Activated naive CD8-positive, alpha-beta T cell treated with anti-CD3 and anti-CD28 coated beads, Interleukin-2, amount 10 ng/mL, durations not matched to agents 7 days and 5 days (primary cell): ENCODE measurements at places on chromosomes 5 and 9.

- no peak for DNase-seq
Measured at GRCh38 chr9:35905912-35906679, at the start of gene HRCT1. TSS of gene HRCT1 (plus strand) at chr9:35906202. CDS start at chr9:35906288, 86 bp downstream.

- no peak for DNase-seq
Measured at GRCh38 chr9:76218886-76219445, 175.3 kb downstream of the RFK start.

DNA sequence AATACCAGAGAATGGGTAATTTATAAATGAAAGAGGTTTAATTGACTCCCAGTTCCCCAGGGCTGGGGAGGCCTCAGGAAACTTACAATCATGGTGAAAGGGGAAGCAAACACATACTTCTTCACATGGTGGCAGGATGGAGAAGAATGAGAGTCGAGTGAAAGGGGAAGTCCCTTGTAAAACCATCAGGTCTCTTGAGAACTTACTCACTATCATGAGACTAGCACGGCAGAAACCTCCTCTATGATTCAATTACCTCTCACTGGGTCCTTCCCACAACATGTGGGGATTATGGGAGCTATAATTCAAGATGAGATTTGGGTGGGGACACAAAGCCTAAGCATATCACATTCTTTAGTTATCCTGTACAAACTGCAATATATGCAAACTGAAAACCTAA is 609.4 kb downstream of the MTRR start:
- no peak for DNase-seq

DNA sequence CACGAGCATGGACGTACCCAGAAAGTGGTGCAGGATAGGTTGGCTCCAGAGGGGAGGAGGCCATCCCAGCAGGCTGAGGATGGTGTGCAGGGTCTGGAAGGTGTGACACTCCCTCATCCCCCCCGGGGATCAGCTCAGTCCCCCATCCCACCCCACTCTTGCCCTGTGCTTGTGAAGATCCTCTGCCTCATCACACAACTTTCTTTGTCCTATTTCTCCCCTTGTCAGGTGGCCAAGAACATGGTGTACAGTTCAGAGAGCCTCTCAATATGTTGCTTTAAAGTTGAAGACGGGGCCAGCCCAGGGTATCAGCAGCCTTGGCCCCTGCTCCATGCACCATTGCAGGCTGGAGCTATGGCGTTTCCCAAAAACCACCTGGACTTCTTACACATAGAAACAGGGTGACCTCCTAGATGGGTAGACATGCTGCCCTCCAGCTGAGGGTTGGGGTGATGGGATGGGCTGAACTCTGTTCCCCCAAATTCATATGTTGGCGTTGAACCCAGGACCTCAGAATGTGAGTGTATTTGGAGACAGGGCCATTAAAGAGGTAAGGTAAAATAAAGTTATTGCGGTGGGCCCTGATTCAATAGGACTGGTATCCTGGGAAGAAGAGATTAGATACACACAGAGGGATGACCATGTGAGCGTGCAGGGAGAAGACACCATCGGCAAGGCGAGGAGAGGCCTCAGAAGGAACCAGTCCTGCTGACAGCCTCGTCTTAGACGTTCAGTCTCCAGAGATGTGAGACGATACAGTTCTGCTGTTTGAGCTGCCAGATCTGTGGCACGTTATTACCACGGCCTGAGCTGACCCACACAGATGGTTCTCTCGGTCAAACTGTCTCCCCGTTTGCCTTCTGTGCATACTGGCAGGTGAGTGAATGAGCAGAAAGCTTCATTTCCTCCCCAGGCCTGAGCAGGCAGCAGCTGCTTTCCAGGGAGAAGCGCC is 272.5 kb downstream of the GADD45G start:
- DNase-seq, result peak; percentile 19

DNA sequence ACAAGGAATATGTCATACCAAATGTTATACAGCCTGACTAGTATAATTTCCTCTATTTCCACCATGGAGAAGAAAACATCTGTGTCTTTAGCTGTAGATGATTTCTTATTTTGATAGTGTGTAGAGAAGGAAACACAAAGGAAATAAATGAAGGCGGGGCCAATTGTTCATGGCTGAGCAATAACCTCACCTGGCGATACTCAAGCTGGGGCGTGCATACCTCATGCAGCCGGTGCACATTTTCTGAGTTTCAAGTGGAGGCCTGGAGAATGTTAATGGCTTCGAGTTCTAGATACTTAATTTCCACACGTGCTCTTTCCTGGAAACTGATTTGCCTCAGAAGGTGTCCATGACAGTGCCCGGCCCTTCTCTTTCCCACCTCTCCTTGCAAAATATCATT is 127.4 kb upstream of the TAF11L2 start:
- DNase-seq, result no peak

GRCh38 chr9:68704498-68704813 is 584 bp upstream of the PIP5K1B start:
- no peak for DNase-seq

- no peak for DNase-seq
Measured at GRCh38 chr5:174008922-174009321, 20.0 kb downstream of the C5orf47 start.

DNA sequence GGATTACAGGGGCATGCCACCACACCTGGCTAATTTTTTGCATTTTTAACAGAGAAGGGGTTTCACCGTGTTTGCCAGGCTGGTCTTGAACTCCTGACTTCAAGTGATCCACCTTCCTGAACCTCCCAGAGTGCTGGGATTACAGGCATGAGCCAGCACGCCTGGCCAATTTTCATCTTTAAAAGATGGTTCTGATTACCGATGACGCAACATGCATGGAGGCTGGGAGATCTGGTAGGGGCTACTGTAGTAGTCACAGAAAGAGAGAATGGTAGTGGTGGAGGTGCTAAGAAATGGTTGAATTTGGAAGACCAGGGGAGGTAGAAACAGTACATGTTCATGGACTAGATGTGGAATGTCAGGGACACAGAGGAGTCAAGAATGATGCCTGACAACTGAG is 22.4 kb upstream of the RETREG1 start:
- no peak for DNase-seq

DNA sequence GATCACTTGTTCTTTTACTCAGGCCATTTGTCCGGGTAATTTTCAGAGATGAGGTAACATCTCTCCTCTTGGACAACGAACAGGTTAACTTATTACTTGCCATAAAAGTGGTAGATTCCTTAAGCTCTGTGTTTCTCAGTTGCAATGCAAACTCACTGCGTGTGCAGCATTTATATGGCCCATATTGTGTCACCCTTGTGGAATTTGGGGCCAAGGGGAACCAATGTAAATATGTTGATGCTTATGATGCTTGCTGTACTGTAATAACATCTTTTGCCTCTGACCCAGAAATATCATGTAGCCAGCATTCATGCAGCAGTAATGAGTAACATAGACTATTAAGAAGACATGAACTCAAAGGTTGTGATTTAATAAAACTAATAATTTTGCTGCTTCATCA is 175.8 kb downstream of the ADAMTS6 start:
- no peak for DNase-seq

DNA sequence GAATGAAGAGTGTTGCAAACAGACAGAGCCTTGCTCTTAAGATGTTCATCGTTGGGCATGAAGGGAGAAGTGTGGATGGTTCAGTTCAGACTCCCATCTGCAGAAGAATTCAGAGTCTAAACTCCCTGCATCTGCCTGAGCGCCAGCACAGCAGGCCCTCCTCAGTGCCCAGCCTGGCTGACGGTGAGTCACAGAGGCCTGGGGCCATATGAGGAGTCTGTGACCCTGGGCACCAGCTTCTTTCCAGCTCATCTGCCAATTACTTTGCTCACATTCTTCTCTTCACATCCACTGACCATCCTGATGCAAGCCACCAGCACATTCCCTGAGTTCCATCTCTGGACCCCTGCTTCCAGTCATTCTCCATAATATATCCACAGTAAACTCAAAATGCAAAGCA is 401.1 kb upstream of the TRPC7 start:
- no peak for DNase-seq

DNA sequence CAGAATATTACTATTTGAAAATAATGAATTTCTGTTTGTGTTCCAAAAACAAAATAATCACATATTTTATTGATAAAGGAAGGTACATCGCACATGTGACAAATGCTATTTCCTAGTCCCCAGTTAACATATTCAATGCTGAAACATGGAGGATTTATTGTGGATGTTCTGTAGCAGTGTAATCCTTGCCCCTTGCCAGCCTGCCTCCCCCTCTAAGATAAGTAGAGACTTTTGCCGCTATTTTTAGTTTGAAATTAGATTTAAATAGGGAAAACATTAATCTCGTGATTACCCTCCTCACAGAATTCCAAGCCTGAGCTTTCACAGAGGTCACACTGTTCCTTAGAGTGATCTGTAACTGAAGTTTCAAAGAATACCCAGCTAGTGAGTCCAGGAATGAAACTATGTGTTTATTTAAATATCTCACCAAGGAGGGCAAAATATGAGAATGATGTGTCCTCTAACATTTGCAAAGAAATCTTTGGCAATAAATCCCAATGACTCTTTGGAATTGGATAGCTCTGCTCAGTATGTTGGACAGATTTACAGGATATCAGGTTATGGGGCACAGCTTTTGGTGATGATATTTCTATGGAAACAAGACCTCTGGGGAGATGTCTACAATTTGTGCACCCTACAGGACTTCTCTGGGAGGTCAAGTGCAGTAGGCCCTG is 17.3 kb downstream of the CTXN3 start:
- no peak for DNase-seq

DNA sequence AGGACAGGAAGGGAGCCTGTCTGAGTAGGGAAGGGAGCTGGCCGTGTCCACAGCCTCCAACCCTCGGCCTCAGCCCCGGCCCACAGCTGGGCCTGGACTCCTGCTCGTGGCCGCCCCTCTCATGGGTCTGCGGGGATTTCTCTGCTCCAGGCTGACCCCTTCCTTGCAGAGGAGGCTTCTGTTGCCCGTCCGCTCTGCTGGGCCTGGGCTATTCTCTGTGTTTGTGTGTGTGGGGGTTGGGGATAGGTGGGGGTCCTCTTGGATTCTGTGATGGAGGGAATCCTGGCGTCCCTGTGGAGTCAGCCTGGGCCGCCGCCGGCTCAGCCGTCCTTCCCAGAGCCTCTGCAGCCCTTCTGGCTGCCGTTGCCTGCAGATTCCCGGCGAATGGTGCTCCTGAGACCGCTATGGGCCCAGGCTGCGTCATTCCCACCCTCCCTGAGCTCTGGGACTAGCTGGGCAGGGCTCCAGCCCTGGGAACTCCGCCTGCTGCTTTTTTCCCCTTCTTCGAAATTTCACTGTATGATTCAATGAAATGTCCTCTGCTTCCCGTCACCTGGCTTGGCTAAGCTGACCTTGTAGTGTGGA is 64.2 kb downstream of the FGF18 start:
- DNase-seq, result no peak

GRCh38 chr9:121935739-121936138 is 157.4 kb downstream of the TTLL11 start:
- no peak for DNase-seq

DNA sequence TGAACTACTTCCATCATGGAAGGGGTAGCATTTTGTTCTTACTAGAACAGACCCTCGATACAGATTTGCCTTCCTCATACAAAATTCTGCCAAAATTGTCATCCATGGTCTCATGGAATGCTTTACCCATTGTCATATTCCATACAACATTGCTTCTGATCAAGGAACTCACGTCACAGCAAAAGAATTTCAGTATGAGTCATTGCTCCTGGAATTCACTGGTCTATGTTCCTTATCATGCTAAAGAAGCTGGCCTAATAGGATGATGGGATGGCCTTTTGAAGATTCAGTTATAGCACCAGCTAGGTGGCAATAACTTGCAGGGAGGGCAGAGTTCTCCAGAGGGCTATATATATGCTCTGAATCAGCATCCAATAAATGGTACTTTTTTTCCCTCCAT is 18.2 kb upstream of the FNIP1 start:
- DNase-seq, result no peak

DNA sequence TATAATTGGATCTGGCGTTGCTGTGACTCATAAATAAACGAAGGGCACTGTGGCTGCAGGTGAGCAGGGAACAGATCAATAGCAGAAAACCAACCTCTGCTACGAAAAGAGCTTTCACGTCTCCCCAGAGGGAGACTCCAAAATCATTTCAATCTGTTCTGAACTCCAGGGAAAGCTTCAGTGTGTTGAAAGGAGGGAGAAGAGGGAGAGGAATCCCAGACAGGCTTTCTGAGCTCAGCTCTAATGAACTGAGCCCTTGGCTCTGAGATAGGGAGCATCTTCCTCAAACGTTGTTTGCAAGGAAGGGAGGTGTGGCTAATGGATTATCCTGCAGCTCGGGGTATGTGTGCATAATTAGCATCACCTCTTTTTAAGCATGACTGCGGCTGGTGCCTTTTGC is 288.0 kb upstream of the IRX4 start:
- DNase-seq, result no peak

- DNase-seq, result no peak
Measured at GRCh38 chr5:161778796-161779195, 69.1 kb upstream of the GABRA1 start.

DNA sequence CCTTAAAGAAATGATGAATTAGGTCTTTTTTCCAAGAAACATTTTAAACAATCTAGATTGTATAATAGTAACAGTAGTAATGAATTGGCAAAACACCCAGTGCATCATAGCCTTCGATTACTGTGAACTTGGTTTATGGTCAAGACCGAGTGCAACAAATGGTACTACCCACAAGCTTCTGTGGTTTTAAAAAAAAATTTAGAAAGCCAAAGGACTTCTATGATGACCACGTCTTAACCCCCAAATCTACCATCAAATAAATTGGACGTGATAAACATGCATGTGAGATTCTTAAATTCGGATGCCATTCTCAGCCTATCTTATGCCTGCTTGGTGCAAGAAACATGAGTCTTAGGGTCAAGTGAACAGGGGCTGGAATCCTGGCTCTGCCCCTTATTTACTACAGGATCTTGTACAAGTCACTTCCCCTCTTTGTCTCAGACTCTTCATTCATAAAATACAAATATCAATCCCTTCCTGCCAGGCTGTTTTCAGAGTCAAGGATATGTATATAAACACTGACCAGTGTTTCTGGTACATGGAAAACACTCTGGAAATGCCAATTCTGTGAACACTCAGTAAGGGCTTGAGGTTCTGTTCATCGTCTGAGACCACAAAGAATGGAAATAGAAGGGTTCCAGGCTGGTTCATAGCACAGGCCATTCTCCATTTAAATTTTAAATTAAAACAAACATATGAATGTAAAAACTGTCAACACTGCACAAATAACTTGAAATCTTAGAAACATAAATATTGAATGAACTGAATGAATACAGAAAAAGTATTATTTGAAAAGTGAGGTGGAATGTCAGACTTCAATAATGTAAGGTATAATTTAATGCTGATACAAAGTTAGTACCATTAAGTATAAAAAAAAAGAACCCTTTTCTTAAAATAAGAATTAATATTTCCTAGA is 107.8 kb downstream of the NR6A1 start:
- no peak for DNase-seq

DNA sequence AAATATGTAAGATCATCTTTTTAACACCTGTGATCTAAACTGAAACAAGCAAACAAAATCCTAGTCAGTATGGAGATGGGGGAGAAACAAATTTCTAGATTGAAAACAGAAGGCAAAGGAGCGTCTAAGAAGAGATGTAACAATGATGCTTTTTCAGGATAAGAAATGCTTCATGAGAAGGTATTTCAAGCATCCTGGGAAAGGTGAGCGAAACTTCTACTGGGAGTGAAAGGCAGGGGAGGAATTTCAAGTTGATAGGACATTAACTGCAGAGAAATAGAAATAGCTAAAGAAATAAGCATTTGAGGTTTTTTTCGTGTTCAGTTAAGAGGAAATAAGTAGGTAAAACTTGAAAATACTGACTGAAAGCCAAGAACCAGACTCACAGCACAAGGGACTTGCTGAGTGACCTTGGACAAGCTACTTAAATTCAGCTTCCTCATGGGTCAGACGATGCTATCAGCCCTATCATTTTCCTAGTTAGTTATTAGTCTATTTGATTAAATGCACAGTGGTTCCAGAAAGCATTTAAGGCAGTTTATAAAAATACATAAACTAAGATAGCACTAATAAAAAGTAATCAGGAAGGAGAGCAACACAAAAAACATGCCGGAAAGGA is 406.3 kb downstream of the PDE4D start:
- no peak for DNase-seq
